ENCODE measurements at places on chromosomes 1 and 21. TPM values are rescaled to one million over a fixed set of nuclear protein-coding genes. Genes with fewer than 3 reads are reported as not detected.

The NCF2 gene
- total RNA-seq: 6.0 TPM

The DNM3 gene
- total RNA-seq: 1.7 TPM

The CHODL gene
- 0.91 TPM for total RNA-seq

The CLCA1 gene
- total RNA-seq: not detected

The FAAH gene
- 3.9 TPM for total RNA-seq

The BGLAP gene
- total RNA-seq: 1.0 TPM

The PPM1J gene
- total RNA-seq: 0.26 TPM

The APCS gene
- total RNA-seq: not detected

The LRRIQ3 gene
- 1.6 TPM for total RNA-seq

The A3GALT2 gene
- not detected for total RNA-seq

The RAB29 gene
- total RNA-seq: 61.4 TPM

The IGSF21 gene
- not detected for total RNA-seq

The IFNLR1 gene
- 6.9 TPM for total RNA-seq

The KLHDC7A gene
- total RNA-seq: not detected

The TMPRSS15 gene
- total RNA-seq: not detected

The HSPA6 gene
- 1.1 TPM for total RNA-seq

The CD2 gene
- 278 TPM for total RNA-seq

The GABRD gene
- total RNA-seq: not detected

The RBBP5 gene
- total RNA-seq: 22.8 TPM

The TRIM63 gene
- not detected for total RNA-seq

The OR2M3 gene
- total RNA-seq: not detected

The C1orf74 gene
- total RNA-seq: 3.0 TPM

The CRP gene
- not detected for total RNA-seq

The SELENBP1 gene
- total RNA-seq: not detected
